ENCODE measurements at places on chromosomes 6 and 20.
A peak's percentile ranks its signal among the peaks of the same experiment; 100 is the strongest.

DNA sequence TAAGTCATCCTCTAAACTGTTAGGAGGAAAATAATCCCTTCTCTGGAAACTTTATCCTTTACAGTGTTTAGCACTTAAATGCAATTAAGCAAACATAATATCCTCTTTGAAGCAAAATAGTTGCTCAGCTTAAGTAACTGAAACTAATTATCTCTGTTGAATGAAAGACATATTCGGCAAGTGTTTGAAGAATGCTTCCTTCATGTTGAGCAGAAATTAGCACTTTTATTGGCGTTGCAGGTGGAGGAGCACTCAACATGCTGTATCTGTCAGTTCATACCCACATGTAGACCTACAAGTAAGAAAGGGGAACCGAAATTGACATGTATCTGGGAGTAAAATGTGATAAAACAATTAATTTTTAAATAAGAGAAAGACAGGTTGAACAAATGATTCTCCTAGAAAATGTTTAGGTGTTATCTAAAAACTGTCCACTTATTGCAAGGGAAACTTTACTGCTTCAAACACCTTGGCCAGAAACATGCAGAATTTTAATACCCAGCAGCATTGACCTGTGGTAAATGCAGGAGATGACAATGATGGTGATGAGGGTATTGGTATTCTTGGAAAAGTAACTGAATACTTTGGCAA is 987.0 kb upstream of the MAP3K7 start:
- no peak for DNase-seq

DNA sequence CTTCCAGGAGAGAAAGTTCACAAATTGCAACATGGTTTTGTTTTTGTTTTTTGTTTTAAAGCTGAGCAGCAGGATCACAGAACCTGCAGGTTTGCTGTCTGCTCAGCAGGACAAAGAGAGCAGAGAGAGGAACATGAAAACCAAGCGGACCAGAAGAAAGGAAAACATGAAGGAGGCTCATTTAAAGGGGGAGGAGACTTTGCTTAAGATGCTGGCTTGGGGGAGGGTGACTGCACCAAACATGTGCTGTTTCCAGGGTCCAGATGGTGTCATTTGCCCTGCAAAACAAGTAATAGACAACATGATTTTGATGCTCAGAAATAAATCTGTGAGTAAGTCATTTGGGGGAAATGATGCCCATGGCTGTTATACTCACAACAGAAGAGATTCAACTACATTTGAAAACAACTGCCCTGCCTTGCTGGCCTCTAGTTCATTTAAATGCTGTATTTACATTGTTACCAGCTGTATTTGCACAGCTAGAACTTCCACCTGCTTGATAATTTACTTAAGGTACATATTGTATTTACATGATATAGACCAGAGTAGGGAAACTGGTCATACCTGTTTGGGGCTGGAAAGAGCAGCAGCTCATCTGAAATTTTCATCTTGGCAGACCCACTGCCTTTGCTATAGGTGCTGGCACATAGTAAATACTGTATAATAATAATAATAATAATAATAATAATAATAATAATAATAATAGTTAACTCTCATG is 32.2 kb upstream of the CHD6 start:
- DNase-seq: no peak

DNA sequence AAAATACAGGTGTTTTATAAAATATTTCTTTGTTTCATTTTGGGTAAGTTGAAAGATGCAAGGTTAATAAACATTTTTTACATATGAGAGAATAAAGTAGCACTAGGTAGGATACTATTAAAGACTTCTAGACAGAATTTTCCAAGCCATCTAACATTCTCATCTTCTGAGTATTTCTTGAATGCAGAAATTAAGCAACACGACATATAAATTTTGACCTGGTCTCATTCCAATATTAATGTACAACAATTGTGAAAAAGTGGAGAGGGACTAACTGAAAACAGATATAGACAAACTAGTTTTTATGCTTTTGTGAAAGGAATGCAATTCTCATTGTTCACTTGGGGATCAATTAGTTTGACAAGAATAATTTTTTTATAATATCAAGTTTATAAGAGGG is 11.5 kb upstream of the FOXO3 start:
- no peak for DNase-seq

DNA sequence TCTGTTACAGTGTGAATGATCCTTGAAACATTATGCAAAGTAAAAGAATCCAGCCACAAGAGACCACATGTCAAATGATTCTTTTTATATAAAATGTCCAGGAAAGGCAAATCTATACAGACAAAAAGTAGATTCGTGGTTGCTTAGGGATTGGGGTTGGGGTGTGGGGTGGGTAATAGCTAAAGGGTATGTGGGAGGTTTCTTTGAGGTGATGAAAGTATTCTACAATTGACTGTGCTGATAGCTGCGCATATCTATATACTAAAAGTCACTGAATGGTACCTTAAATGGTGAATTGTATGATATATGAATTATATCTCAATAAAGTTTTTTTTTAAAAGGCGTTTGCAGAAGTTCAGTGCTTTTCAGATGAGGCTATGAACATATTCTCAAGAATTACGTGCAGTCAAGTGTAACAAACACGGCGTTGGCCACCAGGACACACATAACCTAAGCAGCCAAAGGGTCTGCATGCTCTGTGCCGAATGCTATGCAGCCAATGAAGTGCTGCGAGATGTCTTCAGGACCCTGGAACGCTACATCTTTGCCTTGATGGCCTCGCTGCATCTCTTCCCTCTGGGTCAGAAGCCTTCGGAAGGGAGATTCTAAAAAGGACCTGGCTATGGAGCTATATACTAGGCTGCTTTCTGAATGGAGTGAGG is 96.9 kb downstream of the SCML4 start:
- DNase-seq: no peak

DNA sequence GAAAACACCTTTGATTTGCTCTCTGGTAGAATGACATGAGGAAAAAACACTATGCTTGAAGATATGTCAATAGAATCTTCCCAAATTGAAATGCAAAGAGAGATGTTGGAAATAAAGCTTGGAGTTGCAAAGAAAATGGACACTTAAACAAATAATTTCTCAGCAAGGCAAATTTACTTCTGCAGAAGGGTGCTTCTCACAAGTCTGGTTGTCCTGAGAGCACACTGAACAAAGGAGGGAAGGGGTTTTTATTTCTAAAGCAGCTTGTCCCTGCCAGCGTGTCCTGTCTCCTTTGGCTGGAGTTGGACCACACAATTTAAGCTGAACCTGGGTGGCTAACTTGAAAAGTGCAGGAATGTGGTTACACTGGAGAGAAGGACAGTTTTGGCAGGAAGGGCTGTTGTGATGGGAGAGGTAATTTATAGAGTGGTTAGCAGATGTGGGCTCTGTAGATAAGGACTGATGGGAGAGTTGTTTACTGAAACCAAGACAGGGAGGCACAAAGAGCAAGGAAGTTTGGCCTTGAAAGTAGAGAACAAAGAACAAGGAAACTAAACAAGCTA is 454.6 kb upstream of the EYS start:
- no peak for DNase-seq

DNA sequence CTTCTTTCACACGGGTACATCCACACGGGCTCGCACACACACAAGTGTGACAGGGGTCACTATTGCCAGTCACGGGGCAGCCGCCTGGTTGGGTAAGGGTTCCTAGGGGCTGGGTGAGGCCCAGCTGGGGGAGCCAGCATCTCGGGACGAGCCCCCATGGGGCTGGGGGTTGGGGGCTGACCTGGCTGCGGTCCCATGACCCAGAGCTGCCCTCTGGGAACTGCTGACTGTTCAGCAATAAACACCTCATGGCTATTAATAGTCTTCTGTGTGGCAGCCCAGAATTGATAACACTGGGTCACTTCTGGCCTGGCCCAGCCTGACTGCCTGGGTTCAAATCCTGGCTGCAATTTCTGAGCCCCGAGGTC is 23.8 kb downstream of the VEGFA start:
- DNase-seq: no peak

DNA sequence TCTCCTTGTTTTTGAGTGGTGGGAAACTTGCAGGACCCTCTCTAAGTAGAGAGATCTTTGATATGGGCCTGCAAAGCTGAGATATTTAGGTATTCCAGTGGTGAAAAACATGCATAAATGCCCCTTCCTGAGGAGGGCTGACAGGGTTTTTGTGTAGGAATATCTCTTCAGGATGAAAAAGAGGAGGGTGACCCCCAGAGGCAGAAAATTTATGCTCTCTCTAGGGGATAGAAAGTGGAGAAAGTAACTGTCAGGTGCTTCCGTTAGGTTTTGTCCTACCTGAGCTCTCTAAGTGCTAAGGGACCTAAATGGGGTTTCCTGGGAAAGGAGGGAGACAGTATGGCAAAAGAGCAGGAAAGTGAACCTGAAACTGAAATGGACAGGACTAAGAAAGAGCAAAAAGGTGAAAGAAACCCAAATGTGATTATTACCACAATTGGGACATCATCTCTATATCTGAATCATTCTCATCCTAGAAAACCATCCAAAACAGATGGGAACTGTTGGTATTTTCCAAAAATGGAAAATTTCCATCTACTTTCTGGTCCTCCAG is 2.0 kb downstream of the COL19A1 start:
- no peak for DNase-seq

- DNase-seq: no peak
Observed at GRCh38 chr6:159217595-159218275, 48.5 kb downstream of the FNDC1 start.

DNA sequence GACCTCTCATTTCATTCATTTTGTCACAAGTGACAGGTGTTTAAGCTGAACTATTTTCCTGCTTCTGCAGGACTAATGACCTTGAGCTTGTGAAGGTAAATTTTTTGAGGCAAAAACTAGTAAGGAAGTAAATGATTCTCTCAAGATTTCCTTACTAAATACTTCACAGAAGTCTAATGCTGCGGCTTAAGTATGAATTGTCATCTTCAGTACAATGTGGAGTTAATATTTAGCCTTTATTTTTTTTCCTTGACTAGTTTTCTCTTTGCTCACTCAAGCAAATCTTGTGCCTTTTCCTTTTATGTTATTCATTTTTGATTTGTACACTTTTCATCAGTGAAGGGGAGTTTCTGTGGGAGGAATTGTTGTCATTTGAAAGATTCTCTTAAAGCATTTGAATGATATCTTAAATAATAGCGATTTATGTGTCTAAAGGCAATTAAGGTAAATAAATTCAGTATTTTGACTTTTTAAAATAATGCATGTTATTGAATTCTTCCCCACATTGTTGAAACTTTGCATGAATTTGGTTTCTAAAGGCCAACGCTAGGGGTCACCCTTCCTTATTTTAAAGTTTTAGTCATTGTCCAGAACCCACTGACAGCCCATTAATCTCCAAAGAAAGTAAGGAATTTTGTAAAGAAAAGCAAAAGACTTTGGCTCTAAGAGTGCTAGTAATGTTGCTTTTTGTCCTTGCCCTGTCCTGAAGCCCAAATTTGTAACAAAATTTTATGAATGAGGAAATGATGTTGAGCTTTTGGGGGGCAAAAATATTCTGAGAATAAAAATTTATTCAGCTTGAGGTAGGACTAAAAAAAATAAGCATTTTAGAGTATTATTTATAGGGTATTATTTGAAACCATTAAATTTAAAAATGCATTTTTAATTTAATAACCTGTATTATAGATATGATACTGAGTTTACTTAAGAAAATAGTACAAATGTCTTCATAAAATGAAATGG is 157.4 kb upstream of the LAMA2 start:
- peak; percentile 18 for DNase-seq

DNA sequence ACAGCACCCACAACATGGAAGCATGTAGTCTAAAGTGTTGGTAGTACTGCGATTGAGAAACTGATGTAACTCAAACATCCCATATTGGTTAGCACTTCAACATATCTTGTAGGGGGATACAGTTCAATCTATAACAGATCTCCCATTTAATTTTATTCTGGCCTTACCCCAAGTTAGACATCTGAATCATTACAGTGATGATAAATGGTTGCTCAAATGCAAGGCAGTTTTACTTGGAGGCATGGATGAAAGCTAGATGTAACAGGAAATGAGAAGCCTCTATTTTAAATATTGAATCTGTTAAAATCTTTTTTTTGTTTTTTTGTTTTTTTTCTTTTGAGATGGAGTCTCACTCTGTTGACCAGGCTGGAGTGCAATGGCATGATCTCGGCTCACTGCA is 44.2 kb upstream of the FAM50B start:
- DNase-seq: no peak

- no peak for DNase-seq
Observed at GRCh38 chr6:1387876-1388629, 1.3 kb upstream of the FOXF2 start.

DNA sequence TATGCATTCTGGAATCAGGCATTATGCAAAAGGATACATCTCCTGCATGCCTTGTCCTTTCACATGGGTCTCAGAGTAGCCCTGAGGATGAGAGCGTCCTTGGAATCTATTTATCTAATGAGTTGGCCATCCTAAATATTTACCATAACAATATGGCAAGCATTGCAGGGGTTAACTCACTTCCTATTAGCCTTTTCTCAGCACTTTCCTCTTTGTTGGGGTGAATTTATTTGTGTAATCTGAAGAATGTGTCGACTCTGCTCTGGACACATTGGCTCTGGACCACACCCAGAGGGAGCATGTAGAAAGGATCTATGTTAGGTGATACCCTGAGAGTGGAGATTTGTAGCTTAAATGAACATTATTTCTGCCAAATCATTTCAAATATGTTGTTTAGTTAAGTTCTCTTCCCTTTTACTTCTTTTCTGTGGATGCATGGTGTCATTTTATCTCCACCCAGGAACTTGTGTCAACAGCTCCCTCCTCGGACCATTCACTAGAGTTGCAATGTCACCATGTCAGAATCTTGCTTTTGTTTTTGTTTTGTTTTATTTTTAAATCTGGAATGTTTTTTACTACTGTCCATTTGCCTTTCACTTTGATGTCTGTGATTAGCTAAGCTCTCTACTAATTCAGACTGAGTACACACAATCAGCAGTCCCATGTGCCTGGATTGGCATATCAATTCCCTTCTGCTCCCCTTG is 757.0 kb upstream of the MMS22L start:
- DNase-seq: no peak

DNA sequence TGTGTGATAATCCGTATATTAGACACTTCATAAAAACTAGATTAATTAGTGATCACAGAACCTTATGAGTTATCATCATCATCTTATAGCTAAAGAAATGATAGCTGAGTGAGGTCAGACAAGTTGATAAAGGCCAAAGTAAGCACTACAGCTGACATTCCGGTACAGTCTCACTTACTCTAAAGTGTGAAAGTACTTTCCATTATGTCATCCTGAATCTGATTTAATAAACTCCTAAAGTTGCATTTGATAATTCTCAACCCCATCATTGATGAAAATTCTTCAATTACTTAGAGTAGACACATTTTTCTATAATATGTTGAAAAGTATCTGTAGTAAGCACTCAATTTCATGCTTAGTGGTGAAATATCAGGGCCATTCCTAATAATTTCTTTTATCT is 385.2 kb upstream of the CHD6 start:
- DNase-seq: no peak

DNA sequence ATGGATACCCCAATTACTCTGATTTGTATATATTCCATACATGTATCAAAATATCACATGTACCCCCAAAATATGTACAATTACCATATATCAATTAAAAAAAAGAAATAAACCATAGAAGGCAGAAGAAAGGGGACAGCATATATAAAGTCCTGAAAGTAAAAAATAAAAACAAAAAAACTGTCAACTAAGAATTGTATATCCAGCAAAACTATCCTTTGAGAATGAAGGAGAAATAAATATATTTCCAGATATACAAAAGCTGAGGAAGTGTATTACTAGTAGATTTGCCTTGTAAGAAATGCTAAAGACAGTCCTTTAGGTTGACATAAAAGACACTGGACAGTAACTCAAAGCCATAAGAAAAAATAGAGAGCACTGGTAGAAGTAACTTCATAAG is 9.3 kb upstream of the RIPOR2 start:
- no peak for DNase-seq

- no peak for DNase-seq
Observed at GRCh38 chr6:3868544-3868943, 19.4 kb downstream of the FAM50B start.

GRCh38 chr6:18842534-18842933 is 455.4 kb downstream of the RNF144B start:
- no peak for DNase-seq

Data from uterus (tissue), 4 donors.